ENCODE measurements at places on chromosomes 3 and 15.

DNA sequence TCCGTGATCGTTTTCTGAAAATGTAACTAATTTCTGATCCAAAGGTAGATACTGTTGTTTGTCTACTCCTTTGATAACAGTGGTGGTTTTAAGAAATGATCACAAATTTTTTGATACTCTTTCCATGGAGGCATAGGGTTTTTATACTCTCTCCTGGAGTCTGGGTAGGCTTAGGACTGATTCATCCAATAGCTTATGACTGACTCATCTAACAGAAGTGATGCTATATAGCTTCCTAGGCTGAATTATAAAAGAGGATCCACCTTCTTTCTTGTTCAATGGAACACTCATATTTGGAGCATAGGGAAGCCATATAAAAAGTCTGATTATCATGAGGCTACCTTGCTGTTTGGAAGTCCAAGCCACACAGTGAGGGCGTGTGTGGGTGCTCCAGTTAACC is 84.3 kb downstream of the CHST2 start:
- no peak for DNase-seq

- DNase-seq: no peak
Observed at GRCh38 chr15:75360391-75360790, 8.0 kb downstream of the MAN2C1 start.

- DNase-seq: no peak
Observed at GRCh38 chr3:56620371-56620770, 62.7 kb downstream of the TASOR start.

DNA sequence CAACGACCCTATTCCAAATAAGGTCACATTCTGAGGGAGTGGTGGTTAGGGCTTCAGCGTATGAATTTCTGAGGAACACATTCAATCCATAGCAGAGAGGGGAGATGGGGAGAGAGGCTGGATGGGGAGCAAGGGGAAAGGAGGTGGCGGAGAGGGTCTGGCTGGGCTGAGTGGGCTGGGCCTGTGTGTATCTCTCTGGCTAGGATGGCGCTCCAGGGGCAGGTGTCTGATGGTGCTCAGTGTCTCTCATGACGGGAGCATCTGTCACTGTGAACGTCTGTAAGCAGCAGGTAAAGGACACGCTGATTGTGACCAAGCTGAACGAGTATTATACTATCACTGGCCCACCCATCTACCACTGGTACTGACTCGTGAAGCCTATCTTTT is 159.6 kb downstream of the XXYLT1 start:
- no peak for DNase-seq

DNA sequence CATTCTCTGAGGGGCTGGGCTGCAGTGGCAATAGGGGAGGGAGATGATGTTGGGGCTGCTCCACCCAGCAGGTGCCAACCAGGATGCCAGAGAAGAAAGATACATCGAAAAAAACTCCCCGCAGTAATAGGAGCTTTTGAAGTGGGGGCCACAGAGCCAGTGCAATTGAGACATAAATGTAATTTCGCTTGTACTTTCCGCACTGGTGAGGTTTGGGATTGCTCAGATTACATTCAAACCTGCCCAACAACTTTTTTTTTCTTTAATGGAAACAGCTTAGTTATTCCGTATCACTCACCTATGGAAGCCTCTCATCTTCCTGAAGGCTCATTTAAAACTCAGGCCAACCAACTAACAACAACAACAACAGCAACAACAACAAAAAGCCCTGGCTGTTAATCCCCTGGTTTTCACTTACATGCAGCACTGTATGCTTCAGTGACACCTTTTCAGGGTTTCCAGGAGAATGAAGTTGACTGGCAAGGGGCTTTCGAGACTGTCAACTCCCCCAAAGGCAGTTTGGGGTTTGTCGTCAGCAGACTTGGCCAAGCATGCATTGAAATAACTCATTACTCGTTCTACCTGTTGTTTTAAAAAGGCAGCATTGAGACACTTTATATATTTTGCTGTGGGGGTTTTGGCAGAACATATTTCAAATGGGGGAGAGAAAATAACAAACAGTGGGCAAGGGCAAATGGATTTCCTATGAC is 163.8 kb downstream of the EBLN2 start:
- DNase-seq: no peak

DNA sequence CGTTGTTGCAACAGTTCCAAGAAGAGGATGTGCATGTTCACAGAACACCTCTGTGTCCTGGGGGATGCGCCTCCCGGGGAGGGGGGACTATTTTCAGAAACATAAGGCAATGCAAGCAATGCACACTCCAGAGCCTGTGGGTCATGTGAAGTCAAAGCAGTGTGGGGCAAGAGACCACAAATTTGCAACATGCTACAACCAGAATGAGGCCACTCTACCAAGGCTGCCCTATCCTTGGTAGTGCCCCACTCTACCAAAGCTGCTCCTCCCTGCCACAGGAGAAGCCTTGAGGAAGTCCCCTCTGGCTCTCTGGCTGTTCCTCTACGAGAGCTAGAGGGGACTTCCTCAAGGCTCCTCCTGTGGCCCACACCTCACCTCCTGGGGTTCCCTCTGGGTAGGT is 8.4 kb upstream of the NR2C2 start:
- DNase-seq: no peak

DNA sequence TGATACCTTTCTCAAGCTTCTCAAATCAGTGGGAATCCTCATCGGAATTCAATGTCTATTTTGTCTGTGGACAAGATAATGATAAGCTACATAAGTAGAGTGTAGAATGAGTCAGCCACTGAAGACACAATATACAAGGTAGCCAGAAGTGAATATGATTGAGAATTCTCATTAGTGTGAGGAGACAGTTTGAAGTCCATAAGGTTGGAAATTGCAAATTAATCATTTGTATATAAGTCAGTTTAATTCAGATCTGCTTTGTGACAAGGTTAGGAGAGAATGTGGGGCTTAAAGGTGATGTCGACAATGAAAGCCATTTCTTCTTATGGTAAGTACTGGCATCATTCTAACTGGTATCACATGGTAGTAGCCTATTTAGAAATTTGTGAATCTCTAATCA is 4.2 kb downstream of the ARPP21 start:
- no peak for DNase-seq

DNA sequence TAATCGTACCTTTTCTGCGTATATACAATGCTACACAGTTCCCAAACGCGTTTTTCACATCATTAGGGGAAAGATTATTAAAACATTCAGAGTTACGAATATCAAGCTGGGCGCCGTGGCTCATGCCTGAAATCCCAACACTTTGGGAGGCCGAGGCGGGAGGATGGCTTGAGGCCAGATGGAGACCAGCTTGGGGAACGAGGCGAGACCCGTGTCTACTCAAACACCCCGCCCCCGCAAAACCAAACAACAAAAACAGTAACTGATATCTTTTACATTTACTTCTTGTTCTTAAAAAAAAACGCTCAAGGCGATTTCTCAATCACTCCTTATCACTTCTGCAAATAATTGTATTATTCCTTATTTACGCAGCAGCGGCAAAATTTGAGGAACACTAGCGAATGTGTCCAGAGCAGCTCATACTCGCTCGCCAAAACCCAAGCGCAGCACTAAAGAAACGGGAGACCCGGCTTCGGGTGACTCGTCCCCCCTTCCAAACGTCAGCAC is 1.2 kb downstream of the ZBTB11 start:
- no peak for DNase-seq

GRCh38 chr3:183868796-183869195 is 15.9 kb downstream of the PARL start:
- DNase-seq: no peak

Data from activated CD4-positive, alpha-beta T cell treated with anti-CD3 and anti-CD28 coated beads for 48 hours (primary cell).